T-helper 2 cell treated with Interferon-gamma antibody and Interleukin-4, amounts not matched to agents 5 μg/mL and 100 μg/mL, for 36 hours (primary cell): ENCODE measurements at places on chromosomes 11 and 22.

DNA sequence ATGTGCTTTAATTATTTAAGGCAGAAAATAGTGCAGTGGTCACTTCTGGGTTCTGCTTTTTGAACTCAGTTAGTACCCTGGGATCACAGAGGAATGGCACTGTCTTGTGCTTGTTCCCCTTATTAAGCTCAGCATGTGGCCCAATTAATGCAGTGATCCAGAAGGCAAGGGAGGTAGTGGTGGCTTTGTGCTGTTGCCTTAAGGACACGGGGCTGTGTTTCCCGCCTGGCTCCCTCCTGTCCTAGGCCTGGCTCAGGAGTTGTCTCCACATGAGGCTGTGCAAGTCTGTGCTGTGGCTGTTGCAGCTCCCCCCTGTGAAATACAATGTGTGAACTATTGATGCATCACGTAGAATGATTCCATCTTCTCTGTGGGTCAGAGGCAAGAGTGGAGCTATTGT lies 49.2 kb upstream of the CABP7 start:
- H3K4me3 ChIP-seq = no peak overlapping the region
- peaks cover 37% of the 10 kb centered on the region for H3K36me3 ChIP-seq
- H3K4me1 ChIP-seq = no peaks in the 10 kb centered on the region
- H3K27ac ChIP-seq = no peak overlapping the region
- no peaks in the 10 kb centered on the region for H3K27me3 ChIP-seq

GRCh38 chr22:50610041-50610451 lies 9.5 kb downstream of the MAPK8IP2 start:
- H3K27ac ChIP-seq = no peak overlapping the region
- no peak for DNase-seq
- H3K27me3 ChIP-seq = peaks cover 17% of the 10 kb centered on the region

- no peaks in the 10 kb centered on the region for H3K36me3 ChIP-seq
- H3K27ac ChIP-seq = no peak overlapping the region
- H3K27me3 ChIP-seq = peaks cover 2% of the 10 kb centered on the region
- H3K4me3 ChIP-seq = no peak overlapping the region
Observed at GRCh38 chr11:70018816-70019215, 59.3 kb upstream of the ANO1 start.

GRCh38 chr11:79461144-79461543 lies 20.3 kb upstream of the TENM4 start:
- peaks cover 2% of the 10 kb centered on the region for H3K27me3 ChIP-seq
- H3K36me3 ChIP-seq = no peaks in the 10 kb centered on the region
- H3K4me1 ChIP-seq = no peaks in the 10 kb centered on the region
- no peak overlapping the region for H3K27ac ChIP-seq

DNA sequence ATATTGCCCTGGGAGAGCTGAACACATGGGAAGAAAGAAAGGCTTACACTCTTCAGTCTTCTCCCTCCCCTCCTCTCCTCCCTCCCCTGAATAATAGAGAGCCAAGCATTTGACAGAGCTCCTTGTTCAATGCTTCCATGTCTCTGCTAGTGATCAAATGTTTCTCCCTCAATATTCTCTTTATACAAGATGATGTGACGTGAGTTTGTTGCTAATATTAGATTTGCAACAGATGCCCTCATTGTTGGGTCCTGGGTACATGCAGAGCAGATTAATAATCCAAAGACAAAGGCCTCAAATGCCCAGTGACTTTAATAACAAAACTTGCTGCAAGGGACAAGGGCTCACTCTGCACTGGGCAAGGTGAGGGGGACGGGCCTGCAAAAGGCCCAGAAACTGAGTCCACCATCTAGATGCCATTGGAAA lies 7.1 kb upstream of the ENDOD1 start:
- H3K36me3 ChIP-seq = no peaks in the 10 kb centered on the region
- H3K4me1 ChIP-seq = peaks cover 15% of the 10 kb centered on the region
- H3K4me3 ChIP-seq = no peak overlapping the region
